NCI-H2107 (cell line): ENCODE measurements at places on chromosomes 7 and 10.
A peak's percentile ranks its signal among the peaks of the same experiment; 100 is the strongest.

- no peak for DNase-seq
Observed at GRCh38 chr7:28890137-28890536, 68.0 kb downstream of the TRIL start.

- DNase-seq: no peak
Observed at GRCh38 chr7:137449016-137449415, 105.5 kb upstream of the PTN start.

DNA sequence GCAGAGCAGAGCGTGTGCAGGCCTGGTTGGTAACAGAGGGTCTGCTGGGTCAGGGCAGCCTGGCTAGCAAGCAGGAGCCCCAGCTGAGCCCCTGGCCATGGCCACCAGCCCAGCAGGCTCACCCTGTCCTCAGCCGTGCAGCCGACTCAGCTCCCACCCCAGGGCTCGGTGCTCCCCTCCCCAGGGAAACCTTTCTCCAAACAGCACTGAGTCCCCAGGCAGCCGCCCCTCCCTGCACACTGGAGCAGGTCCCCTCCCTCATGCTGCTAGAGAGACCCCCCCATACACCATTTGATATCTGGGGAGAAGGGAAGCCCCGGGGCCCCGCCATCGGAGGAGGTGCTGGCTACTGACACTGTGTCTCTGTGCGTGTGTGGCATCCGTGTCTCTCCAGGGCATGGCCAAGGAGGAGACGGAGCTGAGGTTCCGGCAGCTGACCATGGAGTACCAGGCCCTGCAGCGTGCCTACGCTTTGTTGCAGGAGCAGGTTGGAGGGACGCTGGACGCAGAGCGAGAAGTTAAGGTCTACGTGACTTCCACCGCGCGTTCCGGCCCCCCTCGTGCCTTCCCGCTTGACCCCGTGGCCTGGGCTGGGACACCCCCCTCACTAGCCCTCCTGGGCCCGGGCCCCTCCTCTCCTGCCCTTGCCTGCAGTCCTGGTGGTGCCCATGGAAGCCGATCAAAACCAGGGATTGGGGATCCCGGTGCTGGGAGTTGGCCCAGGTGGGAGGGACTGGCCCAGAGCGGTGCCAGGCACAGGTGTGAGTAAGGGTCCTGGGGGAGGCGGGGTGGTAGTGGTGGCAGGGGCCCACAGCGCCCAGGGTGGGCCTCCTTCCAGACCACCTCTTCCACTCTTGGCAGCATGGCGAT is 45.0 kb upstream of the DPYSL4 start:
- DNase-seq: no peak

- no peak for DNase-seq
Observed at GRCh38 chr10:97676770-97677581, 10.1 kb downstream of the AVPI1 start.

- peak; percentile 48 for DNase-seq
Observed at GRCh38 chr7:154795437-154795836, 207.5 kb downstream of the PAXIP1 start.

- DNase-seq: no peak
Observed at GRCh38 chr10:62426086-62426485, 51.9 kb downstream of the ZNF365 start.

DNA sequence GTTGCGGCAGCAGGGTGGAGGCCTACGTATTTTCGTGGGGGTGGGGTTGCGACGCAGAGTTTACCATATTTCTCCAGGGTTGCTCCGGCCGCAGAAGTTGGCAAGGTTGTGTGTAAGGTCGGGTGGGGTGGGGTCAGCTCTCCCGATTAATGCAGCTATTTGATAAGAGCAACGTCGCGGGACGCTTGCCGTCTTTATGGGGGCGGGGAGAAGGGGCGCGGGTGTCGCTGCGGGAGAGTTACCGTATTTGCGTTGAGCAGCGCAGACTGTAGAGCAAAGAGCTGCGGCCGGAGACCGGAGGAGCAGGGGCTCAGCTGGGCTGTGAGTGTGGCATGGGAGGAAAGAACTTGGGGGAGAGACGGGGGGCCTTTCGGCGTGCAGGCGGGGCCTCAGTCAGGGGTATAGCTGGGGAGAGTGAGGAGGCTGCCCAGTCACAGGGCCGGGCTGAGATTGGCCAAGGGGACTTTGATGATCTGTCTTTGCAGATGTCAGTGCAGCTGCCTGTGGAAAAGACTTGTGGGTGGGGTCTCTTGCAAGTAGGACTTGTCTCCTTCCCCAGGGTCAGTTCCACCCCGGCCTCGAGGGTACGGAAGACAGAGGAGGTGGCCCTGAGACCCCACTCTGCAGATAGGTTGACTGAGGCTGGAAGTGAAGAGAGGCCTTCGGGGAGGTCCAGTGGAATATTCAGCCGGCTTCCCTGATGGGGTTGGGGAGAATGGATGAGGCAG is 26.6 kb downstream of the ZNF775 start:
- no peak for DNase-seq

DNA sequence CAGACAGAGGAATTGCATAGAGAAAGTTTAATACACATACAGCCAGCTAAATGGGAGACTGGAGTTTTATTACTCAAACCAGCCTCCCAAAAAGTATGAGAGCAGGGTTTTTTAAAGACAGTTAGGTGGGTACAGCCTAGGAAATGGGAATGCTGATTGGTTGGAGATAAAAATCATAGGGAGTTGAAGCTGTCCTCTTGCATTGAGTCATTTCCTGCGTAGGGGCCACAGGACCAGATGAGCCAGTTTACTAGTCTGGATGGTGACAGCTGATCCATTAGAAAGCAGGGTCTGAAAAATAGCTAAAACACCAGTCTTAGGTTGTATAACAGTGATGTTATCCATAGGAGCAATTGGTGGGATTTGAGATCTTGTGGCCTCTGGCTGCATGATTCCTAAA is 76.1 kb upstream of the POM121L12 start:
- no peak for DNase-seq

- DNase-seq: no peak
Observed at GRCh38 chr7:65404020-65404419, 30.4 kb downstream of the ZNF92 start.

DNA sequence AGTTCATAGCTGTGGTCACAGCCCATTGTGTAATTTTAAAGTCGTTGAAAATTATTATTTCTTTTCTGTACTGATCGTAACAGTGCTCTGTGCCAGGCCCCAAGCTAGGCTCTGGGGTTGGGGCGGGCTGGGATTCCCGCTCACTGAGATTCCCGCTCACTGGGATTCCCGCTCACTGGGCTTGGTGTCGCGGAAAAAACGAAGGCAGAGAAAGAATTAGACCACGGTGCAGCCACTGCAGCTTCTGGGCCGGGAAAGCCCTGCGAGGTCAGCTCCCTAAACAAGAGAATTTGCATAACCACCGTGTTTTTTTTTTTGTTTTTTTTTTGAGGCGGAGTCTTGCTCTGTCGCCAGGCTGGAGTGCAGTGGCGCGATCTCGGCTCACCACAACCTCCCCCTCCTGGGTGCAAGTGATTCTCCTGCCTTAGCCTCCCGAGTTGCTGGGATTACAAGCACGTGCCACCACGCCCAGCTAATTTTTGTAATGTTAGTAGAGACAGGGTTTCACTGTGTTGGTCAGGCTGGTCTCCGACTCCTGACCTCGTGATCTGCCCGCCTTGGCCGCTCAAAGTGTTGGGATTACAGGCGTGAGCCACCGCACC is 31.2 kb downstream of the FOXK1 start:
- DNase-seq: no peak

GRCh38 chr10:130243015-130243414 is 106.8 kb downstream of the GLRX3 start:
- DNase-seq: no peak

DNA sequence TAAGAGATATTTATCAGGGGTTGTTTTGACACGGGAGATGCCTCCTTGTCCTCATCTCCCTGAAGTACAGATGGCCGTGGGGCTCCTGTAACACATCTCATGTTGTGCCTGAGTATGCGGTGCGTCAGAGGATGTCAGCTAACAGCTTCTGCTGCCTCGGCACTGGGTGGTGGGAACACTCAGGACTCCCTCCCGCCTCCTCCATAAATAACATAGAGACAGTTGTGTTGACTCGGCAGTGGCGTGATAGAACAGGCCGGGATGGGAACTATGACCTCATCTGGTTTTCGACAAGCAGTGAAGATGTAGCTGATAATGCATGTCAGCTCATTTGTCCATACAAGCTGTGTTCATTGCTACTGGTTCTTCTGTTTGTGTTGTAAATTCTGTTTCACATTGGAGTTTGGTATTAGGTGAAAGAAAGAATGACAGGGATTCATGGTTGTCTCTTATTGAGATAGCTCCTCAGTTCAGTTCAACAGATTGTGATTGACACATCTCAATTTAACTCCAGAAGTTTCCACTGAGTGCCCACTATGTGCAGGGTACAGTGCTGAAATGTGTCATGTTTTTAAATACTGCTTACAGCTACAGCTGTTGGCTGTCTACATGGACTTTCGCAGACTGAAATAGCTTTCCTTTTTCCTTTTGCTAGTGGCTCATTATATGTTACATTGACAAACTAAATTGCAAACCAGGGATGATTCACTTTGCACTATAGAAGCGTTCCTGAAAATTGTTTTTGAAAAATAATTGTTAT is 87.4 kb downstream of the CHN2 start:
- peak; percentile 31 for DNase-seq

DNA sequence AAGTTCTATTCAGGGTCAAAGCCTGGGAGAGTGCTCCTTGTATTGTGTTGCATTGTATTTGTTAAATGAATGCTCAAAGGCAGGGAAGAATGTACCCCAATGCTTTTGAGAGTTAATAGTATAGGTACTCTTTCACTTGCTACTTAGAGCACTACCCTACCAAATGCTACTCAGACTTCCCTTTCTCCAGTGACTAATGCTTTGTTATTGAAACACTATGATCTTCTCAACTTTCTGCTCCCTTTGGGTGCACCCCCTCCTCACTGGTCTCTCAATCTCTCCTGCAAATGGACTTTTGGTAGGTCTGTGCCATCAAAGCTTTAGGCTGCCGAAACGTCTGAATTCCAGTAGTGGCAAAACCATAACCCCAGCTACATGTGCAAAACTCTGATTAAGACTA is 177.7 kb upstream of the AHR start:
- DNase-seq: no peak

GRCh38 chr7:48112401-48113165 is 23.5 kb downstream of the UPP1 start:
- DNase-seq: no peak

DNA sequence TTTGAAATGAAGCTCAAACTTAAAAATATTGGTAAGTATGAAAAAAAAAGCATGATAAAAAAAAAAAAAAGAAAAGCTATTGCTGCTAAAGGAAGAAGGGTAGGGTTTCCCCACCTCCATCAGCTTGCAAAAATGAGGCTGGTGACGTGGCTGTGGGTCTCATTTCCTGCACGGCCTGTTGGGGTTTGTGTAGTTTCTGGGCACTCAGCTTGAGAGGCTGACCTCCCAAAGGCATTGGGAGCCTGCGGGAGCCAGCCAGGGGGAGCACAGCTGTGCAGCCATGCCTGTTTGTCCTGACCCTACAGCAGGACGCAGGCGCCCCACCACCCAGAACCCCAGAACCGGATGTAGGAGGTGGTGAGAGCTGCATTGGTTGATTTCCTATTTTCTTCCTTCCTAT is 48.8 kb upstream of the CARD11 start:
- DNase-seq: no peak

GRCh38 chr10:48556713-48557112 is 48.2 kb downstream of the ARHGAP22 start:
- no peak for DNase-seq

GRCh38 chr10:91856637-91857036 is 52.6 kb downstream of the FGFBP3 start:
- no peak for DNase-seq

DNA sequence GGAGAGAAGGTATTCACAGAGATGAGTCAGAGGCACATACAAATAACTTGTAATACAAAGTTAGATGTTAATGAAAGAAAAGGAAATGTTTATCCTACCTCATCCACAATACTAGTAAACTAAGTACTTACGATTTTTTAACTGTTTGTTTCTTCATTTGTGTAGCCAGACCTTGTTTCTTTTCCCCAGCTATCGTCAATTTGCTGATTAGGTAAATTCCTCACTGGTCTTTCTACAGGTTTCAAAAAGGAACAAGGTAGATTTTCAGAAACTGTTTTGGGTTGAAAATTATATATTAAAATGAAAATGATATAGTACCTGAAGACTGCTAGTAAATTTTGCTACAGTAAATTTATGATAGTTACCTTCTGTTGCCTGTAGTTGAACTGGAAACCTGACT is 56.6 kb downstream of the PON1 start:
- DNase-seq: no peak

- no peak for DNase-seq
Observed at GRCh38 chr10:31584876-31585275, 265.9 kb downstream of the ZEB1 start.

- no peak for DNase-seq
Observed at GRCh38 chr10:113153493-113154102, 203.6 kb downstream of the TCF7L2 start.

GRCh38 chr7:29989257-29989995 is at the start of gene SCRN1:
Gene SCRN1 (minus strand): TSS chr7:29989801. CDS start chr7:29969067, 20,734 bp downstream.
- no peak for DNase-seq

GRCh38 chr7:151568956-151569940 is 49.6 kb upstream of the RHEB start:
- no peak for DNase-seq

DNA sequence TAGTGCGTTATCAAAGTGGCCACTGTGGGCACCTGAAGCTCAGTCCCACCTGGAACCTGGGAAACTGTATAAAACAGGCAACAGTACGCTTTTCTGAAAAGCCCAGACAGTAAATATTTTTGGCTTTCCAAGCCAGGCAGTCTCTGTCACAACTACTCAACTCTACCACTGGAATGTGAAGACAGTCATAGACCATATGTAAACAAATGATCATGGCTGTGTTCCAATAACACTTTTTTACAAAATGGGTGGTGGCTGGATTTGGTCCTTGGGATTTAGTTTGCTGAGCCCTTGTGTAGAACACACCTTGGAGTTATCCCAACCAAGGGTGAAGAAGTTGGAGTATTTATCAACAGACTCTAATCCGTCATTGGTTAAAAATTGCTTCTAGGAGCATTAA is 259.9 kb downstream of the SKIDA1 start:
- DNase-seq: no peak

GRCh38 chr10:19971343-19972052 is 155.3 kb downstream of the PLXDC2 start:
- no peak for DNase-seq

DNA sequence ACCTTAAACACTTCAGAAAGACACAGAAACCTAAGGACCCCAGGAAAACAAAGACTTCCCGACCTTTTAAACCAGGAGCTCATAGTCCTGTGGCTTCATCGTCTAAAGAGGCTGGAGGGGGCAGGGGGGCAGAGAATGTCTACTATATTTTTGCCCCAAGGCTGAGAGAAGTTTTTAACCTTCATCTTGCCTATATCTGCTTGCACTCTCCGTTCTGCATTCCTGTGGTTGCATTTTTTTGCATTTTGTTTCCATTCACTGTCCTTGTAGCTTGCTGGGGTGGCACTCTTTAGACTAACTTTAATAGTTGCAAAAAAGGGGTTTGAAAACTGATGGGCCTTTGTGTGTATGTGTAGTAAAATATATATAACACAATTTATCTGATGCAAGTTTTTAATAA is 23.7 kb downstream of the PRKAR2B start:
- DNase-seq: no peak

GRCh38 chr7:101588131-101588935 is 40.8 kb downstream of the MYL10 start:
- DNase-seq: no peak
